CD14-positive monocyte (primary cell): ENCODE measurements at places on chromosomes 7 and 10. TPM values are rescaled to one million over a fixed set of nuclear protein-coding genes. Genes with fewer than 3 reads are reported as not detected.

DNA sequence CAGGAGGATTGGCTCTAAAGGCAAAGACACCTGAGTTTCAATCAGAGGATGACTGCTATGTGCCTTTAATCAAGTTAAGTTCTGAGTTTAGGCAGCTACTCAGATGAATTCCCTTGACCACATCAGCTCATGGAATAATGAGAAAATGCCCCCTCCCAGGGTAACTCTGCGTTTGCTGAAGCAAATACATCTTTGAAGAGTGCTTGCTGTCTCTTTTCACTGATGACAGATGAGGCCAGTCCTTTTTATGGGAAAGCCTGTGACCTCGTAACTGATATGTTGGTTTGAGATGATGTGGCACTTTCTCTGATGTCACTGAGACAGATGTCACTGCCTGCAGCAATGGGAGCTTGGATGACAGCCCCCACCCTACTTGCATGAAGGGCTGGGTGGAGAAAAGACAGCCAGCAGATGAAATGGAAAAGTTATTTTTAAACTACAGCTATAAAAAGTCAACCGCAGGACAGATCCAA is 43.7 kb upstream of the DGKI start:
- H3K27ac ChIP-seq = no peak overlapping the region
- H3K4me1 ChIP-seq = no peaks in the 10 kb centered on the region
- H3K27me3 ChIP-seq = no peaks in the 10 kb centered on the region
- no peak for DNase-seq

- no peak overlapping the region for H3K27ac ChIP-seq
- no peaks in the 10 kb centered on the region for H3K36me3 ChIP-seq
- H3K4me3 ChIP-seq = no peak overlapping the region
- no peak for DNase-seq
Measured at GRCh38 chr7:46741938-46742540, 821.0 kb upstream of the IGFBP3 start.

DNA sequence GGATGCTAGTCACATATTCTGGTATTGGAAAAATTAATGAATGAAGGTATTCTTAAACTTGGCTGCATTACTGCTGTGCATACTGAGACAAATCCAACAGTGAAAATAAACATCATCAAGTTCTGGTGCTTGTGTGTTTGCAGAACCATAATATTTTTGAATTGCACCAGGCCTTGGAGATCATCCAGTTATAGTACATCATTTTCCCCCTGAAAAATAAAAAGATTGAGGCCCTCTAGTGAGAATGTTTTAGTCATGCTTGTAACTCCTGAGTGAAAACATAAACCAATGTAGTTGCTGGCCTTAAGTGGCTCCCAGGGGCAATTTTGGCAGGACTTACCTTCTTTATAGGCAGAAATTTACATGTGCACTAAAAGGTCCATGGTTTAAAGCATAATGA is 218.8 kb upstream of the TMEM229A start:
- H3K4me3 ChIP-seq = no peak overlapping the region
- H3K27ac ChIP-seq = no peak overlapping the region
- no peaks in the 10 kb centered on the region for H3K36me3 ChIP-seq
- DNase-seq = no peak

DNA sequence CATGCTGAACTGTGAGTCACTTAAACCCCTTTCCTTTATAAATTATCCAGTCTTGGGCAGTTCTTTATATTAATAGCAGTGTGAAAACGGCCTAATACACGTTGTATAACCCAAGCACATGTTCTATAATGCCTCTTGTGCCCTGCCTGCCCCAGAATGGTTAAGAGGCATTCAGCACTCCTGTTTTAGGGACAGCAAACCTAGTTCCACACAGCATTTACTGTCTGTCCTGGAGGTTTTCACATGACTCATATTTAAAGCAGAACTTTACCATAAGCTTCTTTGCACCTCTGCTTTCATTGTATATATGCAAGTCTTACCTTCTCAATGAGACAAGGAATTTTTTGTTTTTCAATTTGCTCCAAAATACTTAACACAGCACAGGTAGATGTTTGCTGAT is 144.8 kb downstream of the ICA1 start:
- H3K4me1 ChIP-seq = no peaks in the 10 kb centered on the region
- no peak overlapping the region for H3K4me3 ChIP-seq
- H3K27ac ChIP-seq = no peak overlapping the region
- H3K36me3 ChIP-seq = no peaks in the 10 kb centered on the region
- DNase-seq = no peak

DNA sequence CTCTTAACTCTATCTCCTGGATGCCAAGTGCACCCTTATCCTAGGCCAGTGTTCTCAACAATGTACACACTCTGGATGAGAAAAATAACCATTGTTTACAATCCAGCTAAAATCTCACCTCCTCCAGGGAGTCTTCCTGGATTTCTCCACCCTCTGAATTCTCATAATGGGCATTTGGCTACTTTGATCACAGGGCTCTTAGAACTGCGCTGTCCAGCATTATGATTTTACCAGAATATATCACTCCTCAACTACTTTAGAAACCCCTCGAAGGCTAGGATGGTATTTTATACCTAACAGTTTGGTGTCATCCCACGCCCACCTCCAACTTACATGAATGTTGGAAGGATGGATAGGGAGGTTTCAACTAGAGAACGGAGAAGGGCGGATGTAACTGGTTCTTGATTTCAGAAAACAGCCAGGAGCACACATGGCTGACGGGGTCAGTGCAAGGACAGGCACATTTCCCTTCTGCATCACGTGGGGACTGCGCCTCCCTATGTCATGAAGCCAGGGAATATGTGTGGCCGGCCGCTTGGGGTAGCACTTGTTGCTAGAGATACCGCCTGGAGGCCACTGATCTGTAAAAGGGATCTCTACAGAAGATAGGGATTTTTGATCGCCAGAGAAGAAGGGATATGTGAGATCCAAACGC is 1.2 kb upstream of the ATP6V0E2 start:
- peak overlapping the region; percentile 51 for H3K4me3 ChIP-seq
- H3K36me3 ChIP-seq = no peaks in the 10 kb centered on the region
- H3K4me1 ChIP-seq = peaks cover 20% of the 10 kb centered on the region

GRCh38 chr10:119113751-119114732 is 10.1 kb downstream of the DENND10 start:
- no peak overlapping the region for H3K4me3 ChIP-seq
- peaks cover 55% of the 10 kb centered on the region for H3K4me1 ChIP-seq
- peak overlapping the region; percentile 46 for H3K27ac ChIP-seq
- peak; percentile 69 for DNase-seq
- H3K36me3 ChIP-seq = peaks cover 89% of the 10 kb centered on the region
- H3K27me3 ChIP-seq = no peaks in the 10 kb centered on the region

UCN3 gene
- polyA plus RNA-seq = not detected

DNA sequence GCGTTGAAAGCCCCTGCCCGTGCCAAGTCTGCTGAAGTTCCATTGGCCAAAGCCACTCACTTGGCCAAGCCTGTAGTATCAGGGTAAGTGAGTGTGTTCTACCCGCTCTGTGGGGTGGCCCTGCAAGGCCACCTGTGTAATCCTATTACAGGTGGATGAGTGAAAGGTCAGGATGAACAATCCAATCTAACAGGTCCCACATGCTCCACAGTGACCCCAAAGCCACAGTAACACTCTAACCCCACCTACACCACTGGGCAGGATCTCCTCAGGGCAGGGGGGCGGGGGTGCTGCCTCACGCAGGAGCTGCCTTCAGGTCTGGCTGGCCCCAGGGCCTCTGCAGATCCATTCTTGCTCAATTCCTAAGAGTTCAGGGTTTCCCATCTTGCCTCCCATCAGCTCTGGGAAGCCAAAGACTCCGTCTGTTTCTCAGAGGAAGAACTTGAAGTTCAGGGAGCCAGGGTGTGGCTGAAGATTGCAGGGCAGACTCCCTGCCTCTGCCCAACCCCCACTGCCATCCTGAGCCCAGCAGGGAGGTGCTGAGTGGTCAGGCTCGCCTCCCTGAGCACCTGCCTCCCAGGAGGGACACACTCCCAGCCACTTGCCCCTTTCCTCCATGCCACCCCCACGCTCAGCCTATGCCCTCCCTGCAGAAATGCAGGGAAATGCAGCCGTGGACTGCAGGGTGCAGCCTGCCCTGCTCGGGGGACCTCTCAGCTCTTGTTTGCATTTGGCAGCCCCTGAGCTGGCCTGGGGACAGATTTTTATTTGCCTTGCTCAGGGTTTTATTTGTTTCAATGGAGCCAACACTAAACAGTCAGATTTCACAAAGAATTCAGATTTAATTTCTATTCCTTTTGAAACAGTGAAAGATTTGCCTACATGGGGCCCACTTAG is 9.8 kb upstream of the COMTD1 start:
- no peak for DNase-seq
- no peaks in the 10 kb centered on the region for H3K36me3 ChIP-seq
- no peaks in the 10 kb centered on the region for H3K27me3 ChIP-seq
- no peaks in the 10 kb centered on the region for H3K4me1 ChIP-seq

DNA sequence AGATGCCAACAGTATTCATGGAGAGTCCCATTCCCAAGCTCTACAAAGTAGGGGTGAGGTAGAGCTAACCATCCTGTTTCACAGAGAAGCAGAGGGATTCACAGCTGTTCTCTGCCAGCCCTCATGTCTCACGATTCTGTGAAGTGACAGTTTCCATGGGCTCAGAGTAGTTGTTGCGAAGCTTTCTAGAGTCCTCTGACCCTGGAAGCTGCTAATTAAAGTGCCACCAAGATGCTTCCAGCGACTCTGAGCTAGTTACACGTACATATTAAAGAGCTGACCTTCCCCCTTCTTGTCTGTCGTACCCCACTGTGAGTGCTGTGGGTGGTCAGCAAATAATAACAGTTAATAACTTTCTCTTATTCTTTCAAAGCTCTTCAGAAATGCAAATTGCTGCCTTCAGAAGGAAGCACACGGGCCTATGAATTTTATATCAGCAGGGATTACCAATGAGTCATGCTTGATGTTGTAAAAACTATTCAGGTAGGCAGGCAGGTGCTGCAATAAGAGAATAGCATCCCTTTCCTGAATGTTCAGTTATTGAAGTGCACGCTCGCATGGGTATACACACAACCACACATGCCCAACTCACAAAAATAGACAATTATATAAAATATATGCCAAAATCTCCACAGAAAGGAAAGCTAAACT is 34.1 kb downstream of the DNAJB9 start:
- no peaks in the 10 kb centered on the region for H3K36me3 ChIP-seq
- no peak overlapping the region for H3K4me3 ChIP-seq
- H3K4me1 ChIP-seq = no peaks in the 10 kb centered on the region
- DNase-seq = no peak

DNA sequence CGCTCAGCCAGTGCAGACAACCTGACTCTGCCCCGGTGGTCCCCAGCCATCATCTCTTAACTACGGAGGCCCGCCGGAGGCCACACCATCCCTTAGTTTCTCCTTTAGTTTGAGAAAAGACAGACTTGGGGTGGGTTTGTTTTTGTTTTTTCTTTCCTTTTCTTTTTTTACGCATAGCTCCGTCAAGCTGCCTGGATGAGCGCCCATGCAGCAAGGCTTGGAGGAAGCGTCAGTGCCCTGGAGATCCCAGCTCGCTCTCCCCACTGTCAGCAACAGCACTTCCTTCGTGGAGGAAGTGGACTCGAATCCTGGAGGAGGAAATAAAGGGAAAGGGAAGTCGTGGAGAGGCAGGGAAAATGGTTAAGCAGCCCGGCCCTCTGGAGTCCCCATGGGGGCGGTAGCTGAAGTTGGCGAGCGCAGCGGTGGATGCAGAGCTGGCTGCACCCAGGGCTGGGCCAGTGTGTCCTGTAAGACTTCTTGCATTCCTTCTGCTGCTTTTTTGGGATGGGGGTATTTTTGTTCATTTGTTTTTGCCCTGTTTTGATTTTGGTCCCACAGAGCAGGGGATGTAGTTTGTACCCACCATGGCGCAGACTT is 35.9 kb upstream of the GJD4 start:
- H3K27me3 ChIP-seq = no peaks in the 10 kb centered on the region
- H3K27ac ChIP-seq = no peak overlapping the region
- H3K4me3 ChIP-seq = no peak overlapping the region
- H3K4me1 ChIP-seq = peaks cover 10% of the 10 kb centered on the region

ASZ1 gene
- polyA plus RNA-seq = not detected in 2 replicates

VSIR gene
- polyA plus RNA-seq = 635 and 906 TPM in 2 replicates

SRRT gene
- polyA plus RNA-seq = 90.9 and 116 TPM in 2 replicates

TDRD1 gene
- polyA plus RNA-seq = not detected in 2 replicates

- H3K4me1 ChIP-seq = peaks cover 28% of the 10 kb centered on the region
- peaks cover 20% of the 10 kb centered on the region for H3K27me3 ChIP-seq
- no peak for DNase-seq
- H3K36me3 ChIP-seq = peaks cover 26% of the 10 kb centered on the region
Measured at GRCh38 chr7:100692578-100692961, 1.5 kb downstream of the GIGYF1 start.

- DNase-seq = no peak
- H3K36me3 ChIP-seq = peaks cover 34% of the 10 kb centered on the region
- H3K4me1 ChIP-seq = no peaks in the 10 kb centered on the region
- H3K27ac ChIP-seq = no peak overlapping the region
- H3K27me3 ChIP-seq = no peaks in the 10 kb centered on the region
Measured at GRCh38 chr7:138502023-138502767, 42.1 kb downstream of the TRIM24 start.

SLC26A3 gene
- not detected for polyA plus RNA-seq

TUBB8 gene
- not detected in 2 replicates for polyA plus RNA-seq

GRCh38 chr10:75280236-75280635 is 44.5 kb upstream of the COMTD1 start:
- H3K27me3 ChIP-seq = peaks cover 12% of the 10 kb centered on the region
- peaks cover 9% of the 10 kb centered on the region for H3K4me1 ChIP-seq
- no peaks in the 10 kb centered on the region for H3K36me3 ChIP-seq
- H3K4me3 ChIP-seq = no peak overlapping the region
- DNase-seq = no peak
- no peak overlapping the region for H3K27ac ChIP-seq
